Sigmoid colon (tissue), 7 donors: ENCODE measurements at places on chromosomes 7 and 10. TPM values are rescaled to one million over a fixed set of nuclear protein-coding genes. Genes with fewer than 3 reads are reported as not detected.

The LIPJ gene
- total RNA-seq: 0.36 TPM

DNA sequence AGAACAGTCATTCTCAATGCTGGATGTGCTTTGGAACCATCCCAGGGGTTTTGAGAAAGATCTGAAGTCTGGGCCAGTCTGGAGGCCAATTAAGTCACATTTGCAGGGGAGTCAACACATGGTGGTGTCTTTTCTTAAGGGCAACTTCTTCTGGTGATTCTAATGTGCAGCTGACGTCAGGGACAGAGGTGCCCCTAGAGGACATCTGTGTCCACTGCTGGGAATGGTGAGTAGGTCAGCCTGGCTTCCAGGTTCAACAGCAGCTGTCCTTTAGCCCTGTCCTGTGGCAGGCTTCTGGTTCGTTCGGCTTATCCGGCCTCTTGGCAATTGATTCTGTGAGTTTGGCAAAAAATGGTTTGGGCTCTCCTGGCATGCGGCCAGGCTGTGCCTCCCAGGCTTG, 269.7 kb upstream of the HABP2 start:
- H3K4me3 ChIP-seq: no peak overlapping the region
- H3K27me3 ChIP-seq: no peaks in the 10 kb centered on the region
- H3K36me3 ChIP-seq: no peaks in the 10 kb centered on the region
- H3K4me1 ChIP-seq: no peaks in the 10 kb centered on the region

- H3K27ac ChIP-seq: peak overlapping the region; percentile 97
- DNase-seq: no peak
- no peaks in the 10 kb centered on the region for H3K27me3 ChIP-seq
- no peaks in the 10 kb centered on the region for H3K36me3 ChIP-seq
- H3K4me3 ChIP-seq: peak overlapping the region; percentile 79
These were observed 1.6 kb upstream of the ARHGAP12 start for GRCh38 chr10:31930023-31930751.

DNA sequence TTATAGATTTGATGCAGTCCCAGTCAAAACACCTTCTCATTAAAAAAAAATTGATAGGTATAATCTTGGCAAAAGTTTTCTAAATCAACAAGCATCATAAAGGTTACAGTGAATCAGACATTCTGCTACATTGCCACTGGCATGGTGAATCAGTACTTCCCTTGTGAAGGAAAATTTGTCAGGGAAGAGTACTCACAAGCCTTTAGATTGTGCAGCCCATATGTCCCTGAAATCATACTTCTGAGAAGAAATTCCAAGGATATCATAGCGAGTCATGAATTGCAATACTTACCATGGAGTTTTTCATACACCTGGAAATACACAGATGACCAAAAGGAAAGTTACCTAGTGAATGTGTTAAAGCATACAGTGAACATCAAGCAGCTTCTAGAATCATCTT, 17.2 kb downstream of the VSTM2A start:
- no peak for DNase-seq
- no peaks in the 10 kb centered on the region for H3K36me3 ChIP-seq
- H3K4me3 ChIP-seq: no peak overlapping the region
- no peak overlapping the region for H3K27ac ChIP-seq
- no peaks in the 10 kb centered on the region for H3K27me3 ChIP-seq
- no peaks in the 10 kb centered on the region for H3K4me1 ChIP-seq

GRCh38 chr10:105138358-105138757, 497.3 kb downstream of the SORCS3 start:
- H3K36me3 ChIP-seq: no peaks in the 10 kb centered on the region
- H3K4me3 ChIP-seq: no peak overlapping the region
- no peaks in the 10 kb centered on the region for H3K27me3 ChIP-seq
- no peak for DNase-seq
- no peaks in the 10 kb centered on the region for H3K4me1 ChIP-seq

DNA sequence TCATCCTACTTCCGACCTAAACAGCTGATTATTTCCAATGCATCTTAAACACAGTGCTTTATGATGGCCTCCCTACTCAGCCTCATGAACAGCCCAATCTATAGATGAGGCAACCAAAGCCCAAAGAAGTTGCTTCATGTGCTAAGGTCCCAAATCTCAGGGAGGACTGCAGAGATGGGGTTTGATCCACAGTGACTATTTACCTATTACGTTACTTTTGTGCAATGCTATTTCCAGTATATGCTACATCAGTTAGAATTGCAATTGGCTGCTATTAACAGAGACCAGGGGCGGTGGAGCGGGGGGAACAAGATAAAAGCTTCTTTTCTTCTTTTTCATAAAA, 153.0 kb upstream of the TNS3 start:
- no peaks in the 10 kb centered on the region for H3K27me3 ChIP-seq
- no peak for DNase-seq
- H3K4me3 ChIP-seq: no peak overlapping the region
- H3K36me3 ChIP-seq: no peaks in the 10 kb centered on the region
- no peaks in the 10 kb centered on the region for H3K4me1 ChIP-seq

DNA sequence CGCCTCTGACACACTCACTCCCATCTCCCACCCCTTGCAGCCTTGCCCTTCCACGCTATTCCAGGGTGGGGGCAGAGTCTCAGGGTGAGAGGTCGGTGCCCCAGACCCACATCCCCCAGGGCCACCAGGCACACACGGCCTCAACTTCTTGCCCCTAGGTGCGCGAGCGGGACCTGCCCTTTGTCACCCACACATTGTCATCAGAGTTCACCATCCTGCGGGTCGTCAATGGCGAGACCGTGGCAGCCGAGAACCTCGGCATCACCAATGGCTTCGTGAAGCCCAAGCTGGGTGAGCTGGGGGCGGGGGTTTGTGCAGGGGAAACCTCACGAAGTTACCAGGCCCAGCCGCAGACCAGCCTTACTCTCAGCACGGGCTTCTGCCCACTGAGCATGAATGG, 53.3 kb downstream of the CASTOR2 start:
- no peak for DNase-seq
- H3K4me1 ChIP-seq: no peaks in the 10 kb centered on the region
- H3K27ac ChIP-seq: no peak overlapping the region
- no peak overlapping the region for H3K4me3 ChIP-seq

The UBE3C gene
- total RNA-seq: 62.9 TPM

DNA sequence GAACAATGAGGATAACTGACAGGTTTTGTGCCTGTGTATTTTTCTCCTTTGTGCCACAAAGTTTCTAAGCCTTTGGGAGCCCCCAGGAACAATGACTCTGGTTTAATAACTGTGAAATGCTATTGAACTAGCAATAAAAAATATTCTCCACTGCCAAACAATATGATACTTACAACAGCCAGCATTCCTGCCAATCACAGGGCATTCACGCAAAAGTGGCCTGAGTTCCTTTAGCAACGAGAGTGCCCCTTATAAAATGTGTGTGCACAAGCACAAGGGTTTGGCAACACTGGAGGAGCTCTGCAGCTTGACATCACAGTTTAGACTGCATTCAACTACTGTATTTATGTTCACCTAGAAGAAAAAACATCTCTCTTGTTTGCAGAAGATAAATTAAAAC, 412.9 kb upstream of the NFE2L3 start:
- H3K4me3 ChIP-seq: no peak overlapping the region
- no peak for DNase-seq
- no peak overlapping the region for H3K27ac ChIP-seq
- peaks cover 23% of the 10 kb centered on the region for H3K4me1 ChIP-seq
- H3K27me3 ChIP-seq: no peaks in the 10 kb centered on the region

- H3K36me3 ChIP-seq: no peaks in the 10 kb centered on the region
- H3K4me3 ChIP-seq: no peak overlapping the region
- peak overlapping the region; percentile 58 for H3K27ac ChIP-seq
- H3K27me3 ChIP-seq: no peaks in the 10 kb centered on the region
- peak; percentile 68 for DNase-seq
These were observed 74.7 kb downstream of the CACNB2 start for GRCh38 chr10:18214691-18215563.

DNA sequence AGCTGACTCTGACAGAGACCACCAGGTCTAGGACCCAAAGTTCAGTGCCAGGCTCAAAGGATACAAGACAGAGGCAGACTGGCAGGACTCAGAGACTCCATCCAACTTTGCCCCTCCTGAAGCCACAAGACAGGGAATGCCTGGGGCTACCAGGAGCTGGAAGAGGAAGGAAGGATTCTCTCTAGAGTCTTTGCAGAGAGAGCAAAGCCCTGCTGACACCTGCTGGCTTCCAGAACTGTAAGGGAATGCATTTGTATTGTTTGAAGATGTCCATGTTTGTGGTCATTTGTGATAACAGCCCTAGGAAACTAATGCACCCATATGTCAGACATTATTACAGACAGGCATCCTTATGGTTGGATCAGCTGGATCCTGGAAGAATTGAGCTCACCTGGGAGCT, 132.3 kb upstream of the C7orf33 start:
- H3K4me3 ChIP-seq: no peak overlapping the region
- H3K4me1 ChIP-seq: no peaks in the 10 kb centered on the region
- H3K36me3 ChIP-seq: no peaks in the 10 kb centered on the region
- DNase-seq: no peak
- no peak overlapping the region for H3K27ac ChIP-seq

DNA sequence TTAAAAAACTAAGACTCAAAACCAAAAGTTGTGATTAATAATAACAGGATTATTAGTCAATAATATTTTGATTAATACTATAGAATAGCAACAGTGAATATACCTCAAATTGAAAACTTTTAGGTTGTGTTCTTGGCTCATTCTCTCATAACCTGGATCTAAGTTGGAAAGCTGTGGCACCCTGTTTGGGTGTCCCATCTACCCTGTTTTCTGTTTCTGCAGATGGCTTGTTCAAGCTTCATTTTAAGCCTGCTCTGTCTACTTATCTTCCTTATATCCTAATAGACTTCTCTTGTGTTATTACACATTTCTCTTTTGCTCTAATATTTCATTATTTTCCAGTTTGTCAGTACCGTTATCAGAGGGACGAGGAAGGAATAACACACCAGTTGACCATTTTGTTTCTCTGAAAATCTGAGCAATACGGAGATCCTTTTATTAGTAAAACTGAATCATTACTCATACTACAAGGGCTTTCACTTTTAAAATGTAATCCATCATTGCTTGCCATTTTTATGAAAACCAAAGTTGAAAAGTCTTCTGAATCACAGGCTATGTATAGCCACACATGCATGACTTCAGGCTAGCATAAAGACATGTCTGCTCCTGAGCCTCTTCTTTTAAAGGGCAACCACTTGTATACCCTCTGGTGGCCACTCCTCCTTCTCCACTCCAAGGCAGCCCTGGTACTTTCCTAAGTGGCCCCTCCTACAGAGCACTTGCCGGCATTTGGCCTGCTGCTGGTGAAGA, 22.3 kb downstream of the COX15 start:
- DNase-seq: no peak
- H3K4me1 ChIP-seq: no peaks in the 10 kb centered on the region
- H3K27me3 ChIP-seq: no peaks in the 10 kb centered on the region
- H3K4me3 ChIP-seq: no peak overlapping the region

- no peak overlapping the region for H3K27ac ChIP-seq
- no peaks in the 10 kb centered on the region for H3K27me3 ChIP-seq
- H3K36me3 ChIP-seq: no peaks in the 10 kb centered on the region
These were observed 179.4 kb downstream of the ELFN1 start for GRCh38 chr7:1849351-1850041.

GRCh38 chr10:70380350-70381135, 1.9 kb downstream of the LRRC20 start:
- no peaks in the 10 kb centered on the region for H3K36me3 ChIP-seq
- no peaks in the 10 kb centered on the region for H3K27me3 ChIP-seq
- no peak overlapping the region for H3K4me3 ChIP-seq
- no peak for DNase-seq
- H3K27ac ChIP-seq: peak overlapping the region; percentile 87

DNA sequence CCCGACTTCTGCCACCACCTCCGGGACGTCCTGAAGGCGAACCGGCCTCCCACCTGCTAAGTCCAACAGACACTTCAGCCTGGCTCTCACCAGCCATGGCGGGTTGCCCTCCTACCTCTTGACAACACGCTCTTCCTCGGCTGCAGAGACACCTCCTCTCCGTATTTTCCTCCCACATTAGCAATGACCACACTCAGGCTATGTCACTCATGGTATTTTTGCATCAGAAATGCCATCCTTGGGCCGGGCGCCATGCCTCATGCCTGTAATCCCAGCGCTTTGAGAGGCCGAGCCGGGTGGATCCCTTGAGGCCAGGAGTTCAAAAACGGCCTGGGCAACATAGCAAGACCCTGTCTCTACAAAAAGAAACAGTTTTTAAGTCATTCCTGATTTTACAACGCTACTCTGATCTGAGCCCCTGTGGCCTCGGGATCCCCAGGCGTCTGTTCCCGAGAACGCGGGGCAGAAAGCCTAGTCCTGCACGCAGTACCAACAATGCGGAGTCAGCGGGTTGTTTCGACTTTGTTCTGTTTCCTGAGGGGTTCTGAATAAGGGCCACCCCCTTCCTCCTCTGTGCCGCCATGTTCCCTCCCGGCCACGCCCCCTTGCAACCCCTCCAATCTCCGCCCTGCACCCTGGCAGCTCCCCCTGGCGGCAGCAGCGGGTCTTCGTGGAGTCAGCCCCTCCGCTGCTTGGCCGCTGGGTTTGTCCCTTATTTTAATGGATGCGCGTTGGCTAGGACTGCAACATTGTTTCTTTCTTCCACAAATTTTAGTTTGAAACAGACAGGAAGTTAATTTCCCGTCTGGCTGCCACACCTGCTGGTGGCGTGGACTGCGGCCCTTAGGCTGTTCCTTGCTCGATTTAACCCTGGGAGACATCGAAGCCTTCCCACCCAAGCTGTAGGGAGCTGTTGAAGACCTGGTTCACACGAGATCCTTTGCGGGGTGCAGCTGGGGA, 9.7 kb upstream of the ZFAND2A start:
- peak; percentile 92 for DNase-seq
- no peaks in the 10 kb centered on the region for H3K36me3 ChIP-seq
- H3K4me1 ChIP-seq: peaks cover 4% of the 10 kb centered on the region
- peak overlapping the region; percentile 17 for H3K4me3 ChIP-seq
- H3K27me3 ChIP-seq: no peaks in the 10 kb centered on the region

GRCh38 chr10:571166-571565, 118.3 kb downstream of the DIP2C start:
- no peak overlapping the region for H3K4me3 ChIP-seq
- no peak for DNase-seq
- no peaks in the 10 kb centered on the region for H3K27me3 ChIP-seq
- no peaks in the 10 kb centered on the region for H3K36me3 ChIP-seq
- H3K27ac ChIP-seq: peak overlapping the region; percentile 70
- peaks cover 77% of the 10 kb centered on the region for H3K4me1 ChIP-seq

DNA sequence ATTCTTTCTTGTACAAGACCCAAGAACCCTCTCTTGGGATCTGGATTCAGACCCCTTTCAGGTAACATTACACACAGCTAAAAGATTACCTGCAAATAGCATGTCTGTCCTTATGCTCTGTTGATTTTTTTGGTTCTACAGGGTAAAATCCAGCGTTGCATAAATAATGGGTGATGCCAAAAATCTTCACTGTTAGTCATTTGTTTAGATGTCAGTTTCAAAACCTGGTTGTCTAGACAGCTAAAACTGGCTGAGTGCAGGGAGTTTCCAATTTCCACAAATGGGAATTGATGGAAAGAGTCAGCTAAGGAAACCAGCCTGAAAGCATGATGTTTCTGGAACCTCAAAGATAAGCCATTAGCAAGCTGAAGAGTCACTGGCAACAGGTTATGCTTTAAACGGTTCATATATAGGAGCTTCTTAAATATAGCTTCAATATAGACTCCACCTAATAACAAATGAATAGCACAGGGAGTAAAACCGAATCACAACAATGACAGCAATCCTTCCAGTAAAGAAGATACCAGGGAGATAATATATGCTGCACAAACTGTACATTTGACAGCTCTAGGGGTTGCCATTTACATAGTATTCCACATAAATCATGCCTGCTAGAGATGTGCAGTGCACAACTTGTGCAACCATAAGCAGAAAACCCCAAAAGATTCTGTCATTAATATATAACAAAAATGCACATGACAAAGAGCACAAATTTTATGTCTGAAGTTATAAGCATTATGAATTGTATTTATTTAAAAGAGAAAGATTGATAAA, 20.4 kb downstream of the CCDC71L start:
- no peaks in the 10 kb centered on the region for H3K36me3 ChIP-seq
- no peak overlapping the region for H3K27ac ChIP-seq
- no peaks in the 10 kb centered on the region for H3K27me3 ChIP-seq
- H3K4me3 ChIP-seq: no peak overlapping the region
- no peak for DNase-seq

The OIT3 gene
- not detected for total RNA-seq

The STOX1 gene
- total RNA-seq: 0.41 TPM
